Activated CD4-positive, alpha-beta T cell treated with anti-CD3 and anti-CD28 coated beads for 36 hours (primary cell): ENCODE measurements at places on chromosomes 6 and 20. TPM values are rescaled to one million over a fixed set of nuclear protein-coding genes. Genes with fewer than 3 reads are reported as not detected.

Gene LIME1
- total RNA-seq, result 10.2 TPM

GRCh38 chr6:119566546-119567260, 217.1 kb upstream of the MAN1A1 start:
- DNase-seq, result no peak

DNA sequence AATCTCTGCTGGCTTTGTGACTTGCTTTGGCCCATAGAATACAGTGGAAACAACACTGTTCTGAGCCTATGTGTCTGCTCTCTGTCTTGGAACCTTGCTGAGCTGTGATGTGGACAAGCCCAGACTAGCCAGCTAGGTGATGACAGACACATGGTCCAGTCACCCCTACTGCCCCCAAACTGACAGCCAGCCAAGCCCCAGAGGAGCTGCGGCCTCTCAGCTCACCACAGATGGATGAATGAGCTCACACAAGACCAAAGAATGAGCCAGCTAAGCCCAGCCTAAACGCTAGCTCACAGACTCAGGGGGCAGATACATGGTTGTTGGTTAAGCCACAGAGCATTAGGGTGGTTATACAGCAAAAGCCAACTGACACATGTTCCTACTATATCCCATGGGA, 4.1 kb downstream of the AARS2 start:
- no peak for DNase-seq

DNA sequence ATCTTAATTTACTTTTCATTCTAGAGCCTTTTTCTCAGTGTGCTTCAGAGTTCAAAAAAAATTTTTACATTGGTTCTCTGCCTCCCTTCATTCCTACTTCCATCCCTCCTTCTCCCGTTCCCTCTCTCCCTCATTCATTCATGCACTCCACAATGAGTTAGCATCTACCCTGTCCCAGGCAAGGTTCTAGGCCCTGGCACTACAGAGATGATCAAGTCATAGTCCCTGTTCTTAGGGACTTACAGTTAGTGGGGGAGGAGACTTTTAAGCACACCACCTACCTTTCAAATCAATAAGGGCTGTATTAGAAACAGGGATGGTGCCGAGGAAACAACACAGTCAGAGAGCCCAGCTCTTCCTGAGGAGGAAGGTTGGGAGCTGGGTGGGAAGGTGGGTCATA, 40.3 kb downstream of the MAP3K5 start:
- DNase-seq, result no peak

GRCh38 chr6:135159531-135159930, 21.6 kb upstream of the MYB start:
- peak; percentile 79 for DNase-seq
